Kidney epithelial cell (primary cell): ENCODE measurements at places on chromosomes 1 and 21. TPM values are rescaled to one million over a fixed set of nuclear protein-coding genes. Genes with fewer than 3 reads are reported as not detected.

DNA sequence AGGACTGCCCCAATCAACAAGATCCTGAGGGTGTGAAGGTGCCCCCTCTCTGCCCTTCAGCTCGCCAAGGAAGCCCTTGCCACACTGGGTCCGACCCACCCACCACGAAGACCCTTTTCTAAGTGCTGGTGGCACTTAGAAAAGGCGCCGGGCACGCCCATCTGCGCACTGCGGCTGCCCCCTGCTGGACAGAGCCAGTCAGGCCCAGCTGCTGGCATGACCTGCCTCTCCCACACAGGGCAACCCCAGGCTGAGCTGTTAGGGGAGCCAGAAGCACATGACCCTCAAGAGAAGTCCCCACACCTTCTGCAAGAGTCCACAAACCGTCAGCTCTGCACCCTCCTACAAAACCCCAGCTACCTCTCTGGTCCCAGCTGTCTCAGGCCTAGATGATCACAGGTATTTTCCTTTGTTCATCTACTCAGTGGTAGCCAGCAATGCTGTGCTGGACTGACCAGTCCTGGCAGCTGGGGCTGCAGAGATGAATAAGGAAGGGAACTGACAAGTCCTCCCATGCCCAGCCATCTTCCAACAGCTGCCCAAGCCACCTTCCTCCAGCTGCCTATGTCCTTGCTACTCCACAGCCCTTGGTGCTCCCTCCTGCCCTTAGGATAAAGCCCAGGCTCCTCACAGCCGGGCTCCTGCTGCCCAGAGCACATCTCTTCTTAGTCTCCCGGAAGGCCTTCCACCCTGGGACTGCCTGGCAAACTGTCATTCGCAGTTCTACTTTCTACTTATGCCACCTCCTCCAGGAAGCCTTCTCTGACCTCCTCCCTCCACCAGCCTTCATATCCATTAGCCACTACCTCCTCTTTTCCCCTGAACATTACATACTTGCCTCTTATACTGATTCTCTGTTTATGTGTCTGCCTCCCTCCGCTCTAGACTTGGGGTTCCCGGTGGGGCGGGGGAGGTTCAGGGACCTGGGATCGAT, 39.8 kb upstream of the ZC3H12A start:
- no peak for DNase-seq

- no peak for DNase-seq
Measured at GRCh38 chr1:1020000-1020404, at the start of gene AGRN. TSS of gene AGRN (plus strand) at chr1:1020120. CDS start at chr1:1020173, 53 bp downstream.

- DNase-seq, result no peak
Measured at GRCh38 chr1:30332116-30333094, 391.0 kb downstream of the MATN1 start.

DNA sequence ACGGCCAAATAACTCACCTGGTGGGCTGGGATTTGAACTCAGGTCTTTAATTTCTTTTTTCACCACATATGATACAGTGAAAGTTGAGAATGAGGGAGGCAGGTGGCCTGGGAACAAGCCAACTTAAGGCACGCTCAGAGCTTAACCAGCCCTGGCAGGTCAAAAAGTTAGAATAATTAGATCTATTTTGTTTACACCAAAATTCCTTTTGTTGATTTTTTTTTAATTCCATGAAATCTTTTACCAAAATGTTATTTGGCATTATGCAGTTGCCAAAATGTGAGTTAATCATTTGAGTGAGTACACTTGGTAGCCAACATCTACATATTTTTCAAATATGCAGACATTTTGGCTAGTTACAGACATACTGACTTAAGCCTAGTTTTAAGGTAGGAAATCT, 36.8 kb downstream of the LHX8 start:
- DNase-seq, result no peak

GRCh38 chr1:224635356-224635755, 19.2 kb downstream of the CNIH3 start:
- DNase-seq, result no peak

The AHCYL1 gene
- total RNA-seq, result 40.1 and 43.9 TPM in 2 replicates

DNA sequence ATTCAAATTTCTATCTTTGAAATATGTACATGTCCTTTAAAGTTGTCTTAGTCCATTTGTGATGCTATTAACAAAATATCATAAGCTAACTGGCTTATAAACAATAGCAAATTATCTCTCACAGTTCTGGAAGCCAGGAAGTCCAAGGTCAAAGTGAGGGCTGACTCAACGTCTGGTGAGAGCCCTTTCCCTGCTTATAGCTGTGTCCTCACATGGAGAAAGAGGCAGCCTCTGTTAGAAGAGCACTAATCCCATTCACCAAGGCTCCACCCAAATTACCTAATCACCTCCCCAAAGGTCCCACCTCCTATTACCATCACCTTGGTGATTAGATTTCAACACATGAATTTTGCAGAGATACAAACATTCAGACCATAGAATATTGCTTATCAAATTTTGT, 450.1 kb upstream of the BEND5 start:
- no peak for DNase-seq

The CD58 gene
- total RNA-seq, result 17.9 and 25.4 TPM in 2 replicates

The BACE2 gene
- 81.0 and 82.8 TPM in 2 replicates for total RNA-seq

- DNase-seq, result peak; percentile 21
Measured at GRCh38 chr21:16192902-16193301, 463.1 kb downstream of the USP25 start.

- no peak for DNase-seq
Measured at GRCh38 chr21:32335601-32336575, 37.2 kb downstream of the MRAP start.

GRCh38 chr1:167893798-167894197, 20.1 kb downstream of the ADCY10 start:
- DNase-seq, result no peak

DNA sequence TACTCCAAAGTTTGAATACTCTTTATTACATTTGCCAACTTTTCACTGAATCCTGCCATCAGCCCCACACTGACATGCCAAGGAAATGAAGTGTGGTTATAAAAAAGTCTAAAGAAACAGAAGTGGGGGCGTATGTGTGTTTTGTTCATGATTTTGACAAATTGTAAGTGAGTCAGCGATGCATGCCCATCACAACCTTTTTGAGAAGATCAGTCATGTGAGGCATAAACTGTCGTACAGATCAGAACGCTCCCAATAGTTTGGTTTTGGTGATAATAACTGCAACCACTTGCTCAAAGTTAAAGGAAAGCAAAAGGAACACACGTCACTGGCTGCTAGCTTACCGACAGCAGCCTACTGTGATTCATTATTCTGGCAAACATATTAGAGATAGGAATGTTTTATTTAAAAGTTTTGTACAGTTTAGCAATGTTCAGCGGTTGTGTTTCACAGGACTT, 95.6 kb downstream of the RGS2 start:
- peak; percentile 34 for DNase-seq

DNA sequence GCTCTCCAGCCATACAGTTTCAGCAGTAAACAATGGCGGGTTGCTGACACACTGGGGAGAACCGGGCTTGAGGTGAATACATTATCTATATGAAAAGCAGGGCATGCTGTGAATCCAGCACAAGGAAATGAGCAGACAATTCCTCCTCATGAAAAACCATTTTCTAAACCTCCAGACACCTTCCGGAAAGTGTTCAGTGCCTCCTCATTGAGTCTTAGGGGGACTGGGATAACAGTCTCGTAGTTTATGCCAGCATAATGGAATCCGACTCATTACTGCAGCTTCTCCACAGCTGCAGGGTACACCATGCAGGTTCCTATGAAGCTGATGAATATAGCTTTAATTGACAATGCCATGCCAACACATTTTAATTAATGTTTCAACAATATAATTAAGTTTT, 284.1 kb downstream of the BACH1 start:
- no peak for DNase-seq

DNA sequence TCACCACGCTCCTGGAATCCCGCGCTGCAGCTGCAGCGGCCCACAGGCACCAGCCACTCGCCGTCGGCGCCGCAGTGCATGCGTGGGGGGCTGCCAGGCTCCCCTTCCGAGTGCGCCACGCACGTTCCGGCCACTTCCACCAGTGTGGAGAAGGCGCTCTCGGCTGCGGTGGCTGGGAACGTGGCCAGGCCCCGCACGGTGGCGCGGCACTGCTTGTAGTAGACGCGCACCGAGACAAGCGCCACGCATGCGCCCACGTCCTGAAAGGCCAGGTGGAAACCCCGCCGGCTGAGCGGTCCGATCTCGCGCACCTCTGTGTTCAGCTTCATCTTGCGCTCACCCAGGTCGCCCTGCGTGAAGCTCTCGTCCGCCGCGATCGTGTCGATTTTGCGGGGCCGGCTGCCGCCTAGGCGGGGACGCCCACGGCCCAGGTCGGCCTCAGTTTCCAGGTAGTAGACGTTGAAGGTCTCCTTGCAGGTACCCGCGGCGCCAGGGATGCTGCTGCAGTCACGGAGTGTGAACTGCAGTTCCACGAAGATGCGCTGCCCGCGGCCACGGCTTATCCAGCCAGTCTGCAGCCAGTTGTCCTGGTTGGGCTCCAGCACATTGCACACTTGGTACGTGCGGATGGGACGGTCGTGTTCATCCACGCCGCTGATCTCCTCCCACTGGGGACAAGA, 3.4 kb downstream of the EPHA10 start:
- DNase-seq, result no peak
